ENCODE measurements at places on chromosomes 12 and 14.

GRCh38 chr14:59483363-59483762 is 845 bp downstream of the L3HYPDH start:
- no peak for DNase-seq

GRCh38 chr12:103855036-103855712 is 14.1 kb upstream of the NT5DC3 start:
- DNase-seq, result no peak

- DNase-seq, result no peak
Observed at GRCh38 chr12:123346946-123347345, 17.7 kb downstream of the SBNO1 start.

DNA sequence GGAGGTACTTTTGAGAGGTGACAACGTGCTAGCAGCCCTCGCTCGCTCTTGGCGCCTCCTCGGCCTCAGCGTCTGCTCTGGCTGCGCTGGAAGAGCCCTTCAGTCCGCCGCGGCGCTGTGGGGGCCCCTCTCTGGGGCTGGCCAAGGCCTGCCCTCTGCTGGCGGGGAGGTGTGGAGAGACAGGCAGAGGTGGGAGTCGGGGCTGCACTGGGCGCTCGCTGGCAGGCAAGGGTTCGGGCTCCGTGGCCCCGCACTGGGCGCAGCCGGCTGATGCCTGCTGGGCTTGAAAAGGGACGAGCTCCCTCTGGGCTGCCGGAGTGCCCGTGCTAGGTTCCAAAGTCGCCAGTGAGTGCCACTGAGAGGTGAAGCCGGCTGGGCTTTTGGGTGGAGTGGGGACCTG is 580.0 kb downstream of the DIO2 start:
- no peak for DNase-seq

DNA sequence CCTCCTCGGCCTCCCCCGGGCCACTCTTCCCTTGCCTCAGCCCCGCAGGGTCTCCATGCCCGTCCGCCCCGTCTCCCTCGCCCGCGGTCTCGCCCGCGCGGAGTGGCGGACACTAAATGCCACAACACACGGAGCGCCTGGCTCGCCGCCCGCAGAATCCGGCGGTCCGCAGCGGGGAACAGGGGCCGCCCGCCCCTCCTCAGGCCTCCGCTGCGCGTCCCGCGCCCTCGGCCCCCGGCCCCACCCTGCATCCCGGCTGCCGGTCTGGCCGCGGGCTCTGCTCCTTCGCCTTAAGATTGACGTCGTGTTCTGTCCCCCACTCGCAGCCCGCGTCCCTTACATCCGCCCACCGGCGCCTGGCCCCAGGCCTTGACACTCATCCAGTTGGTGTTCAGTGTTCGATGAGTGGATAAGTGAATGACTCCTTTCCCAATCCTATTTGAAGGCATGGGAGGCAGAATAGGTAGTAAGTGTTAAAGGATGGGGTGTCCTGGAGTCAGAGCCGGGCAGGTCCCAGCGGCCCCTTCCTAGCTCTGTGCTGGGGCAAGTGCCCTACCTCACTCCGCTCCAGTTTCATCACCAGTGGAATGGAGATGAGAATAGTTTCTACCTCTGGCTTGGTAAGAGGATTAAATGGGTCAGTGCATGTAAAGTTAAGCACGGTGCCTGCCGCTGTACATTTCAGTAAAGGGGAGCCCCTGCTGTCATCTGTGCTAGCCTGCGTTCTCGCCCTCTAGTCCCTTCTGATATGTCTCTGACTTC is 622 bp downstream of the TECPR2 start:
- no peak for DNase-seq

DNA sequence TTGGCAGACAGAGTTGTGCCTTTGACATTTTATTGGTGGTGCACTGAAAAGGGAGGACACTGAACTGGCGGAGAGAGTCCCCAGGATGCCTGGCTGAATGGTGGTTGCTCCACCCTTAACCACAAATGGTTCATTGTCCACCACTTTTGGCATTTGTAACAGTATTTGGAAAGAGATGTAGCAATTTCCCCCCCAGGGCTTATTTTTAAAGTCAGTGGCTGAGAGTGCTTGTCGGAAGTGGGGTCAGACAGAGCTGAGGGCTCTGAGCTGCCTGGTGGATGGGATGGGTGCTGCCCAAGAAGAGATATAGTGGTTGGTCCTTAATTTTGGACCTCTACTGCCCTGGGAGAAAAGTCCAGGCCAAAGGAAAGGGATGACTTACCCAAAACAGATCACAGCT is 31.5 kb upstream of the FGF6 start:
- DNase-seq, result no peak

Measured in stimulated activated CD8-positive, alpha-beta memory T cell treated with anti-CD3 and anti-CD28 coated beads, Interleukin-4, amount 100 ng/mL, for 1 hour (primary cell).